ENCODE measurements at places on chromosomes 13 and 19. TPM values are rescaled to one million over a fixed set of nuclear protein-coding genes. Genes with fewer than 3 reads are reported as not detected.

The SHC2 gene
- 13.9 TPM for total RNA-seq

The CRX gene
- total RNA-seq, result not detected

The SWSAP1 gene
- 1.3 TPM for total RNA-seq

The ZNF112 gene
- 8.9 TPM for total RNA-seq

The PDE4C gene
- total RNA-seq, result 3.3 TPM

- H3K27ac ChIP-seq, result no peak overlapping the region
- H3K4me3 ChIP-seq, result no peak overlapping the region
- no peaks in the 10 kb centered on the region for H3K36me3 ChIP-seq
- no peaks in the 10 kb centered on the region for H3K27me3 ChIP-seq
- no peaks in the 10 kb centered on the region for H3K4me1 ChIP-seq
- DNase-seq, result no peak
Measured at GRCh38 chr13:46487748-46488147, 65.2 kb upstream of the LRCH1 start.

- no peak overlapping the region for H3K27ac ChIP-seq
- H3K27me3 ChIP-seq, result peaks cover 20% of the 10 kb centered on the region
- H3K36me3 ChIP-seq, result peaks cover 8% of the 10 kb centered on the region
- peak overlapping the region; percentile 21 for H3K4me3 ChIP-seq
- DNase-seq, result no peak
Measured at GRCh38 chr19:49890349-49891311, 6.1 kb downstream of the IL4I1 start.

DNA sequence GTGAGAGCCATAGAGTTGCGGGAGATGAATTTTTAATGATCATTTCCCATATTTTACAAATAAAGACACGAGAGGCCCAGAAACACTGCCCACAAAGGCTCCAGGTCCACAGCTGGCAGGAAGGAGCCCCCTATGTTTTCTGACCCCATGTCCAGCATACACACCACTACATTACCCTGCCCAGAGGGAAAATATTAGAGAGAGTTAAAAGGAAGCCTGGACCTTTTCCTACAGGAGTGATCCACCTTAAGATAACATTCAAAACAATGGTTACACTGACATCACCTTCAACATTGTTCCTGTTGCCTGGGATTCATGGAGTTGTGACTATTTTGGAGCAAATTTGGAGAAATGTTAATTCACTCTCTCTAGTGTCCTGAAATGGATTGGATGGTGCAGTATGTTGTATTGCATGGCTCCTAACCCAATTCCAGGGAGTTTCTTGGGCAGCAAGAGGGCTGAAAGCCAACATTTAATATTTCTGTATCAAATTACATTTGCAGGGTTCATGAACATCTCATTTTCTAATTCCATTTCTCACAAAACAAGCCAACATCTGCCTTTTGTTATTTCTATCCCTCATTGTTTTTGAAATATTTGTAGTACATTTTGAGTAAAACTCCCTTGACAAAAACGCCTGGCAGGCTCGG lies 172.5 kb downstream of the DLEU7 start:
- no peaks in the 10 kb centered on the region for H3K36me3 ChIP-seq
- no peak overlapping the region for H3K4me3 ChIP-seq
- no peak for DNase-seq
- H3K27ac ChIP-seq, result peak overlapping the region; percentile 37
- no peaks in the 10 kb centered on the region for H3K27me3 ChIP-seq

DNA sequence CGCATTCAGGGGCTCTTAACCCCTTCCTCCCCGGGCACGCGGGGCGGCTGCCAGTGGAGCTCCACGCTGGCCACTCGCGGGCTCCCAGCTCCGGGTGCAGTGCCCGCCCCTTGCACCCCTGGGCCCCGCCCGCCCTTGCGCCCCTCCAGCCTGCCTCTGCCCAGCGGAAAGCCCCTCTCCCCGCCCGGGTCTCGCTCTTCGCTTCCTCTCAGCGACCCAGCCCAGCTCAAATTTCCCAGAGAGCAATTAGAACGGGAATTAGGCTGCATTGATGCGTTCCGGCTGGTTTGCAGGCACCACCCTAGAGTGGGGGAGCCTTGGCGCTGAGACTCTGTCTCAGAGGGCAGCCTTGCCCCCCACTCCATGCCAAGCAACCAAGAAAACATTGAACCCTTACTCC lies 1.8 kb upstream of the GSX1 start:
- H3K27ac ChIP-seq, result no peak overlapping the region
- H3K27me3 ChIP-seq, result peaks cover 84% of the 10 kb centered on the region
- no peak for DNase-seq

DNA sequence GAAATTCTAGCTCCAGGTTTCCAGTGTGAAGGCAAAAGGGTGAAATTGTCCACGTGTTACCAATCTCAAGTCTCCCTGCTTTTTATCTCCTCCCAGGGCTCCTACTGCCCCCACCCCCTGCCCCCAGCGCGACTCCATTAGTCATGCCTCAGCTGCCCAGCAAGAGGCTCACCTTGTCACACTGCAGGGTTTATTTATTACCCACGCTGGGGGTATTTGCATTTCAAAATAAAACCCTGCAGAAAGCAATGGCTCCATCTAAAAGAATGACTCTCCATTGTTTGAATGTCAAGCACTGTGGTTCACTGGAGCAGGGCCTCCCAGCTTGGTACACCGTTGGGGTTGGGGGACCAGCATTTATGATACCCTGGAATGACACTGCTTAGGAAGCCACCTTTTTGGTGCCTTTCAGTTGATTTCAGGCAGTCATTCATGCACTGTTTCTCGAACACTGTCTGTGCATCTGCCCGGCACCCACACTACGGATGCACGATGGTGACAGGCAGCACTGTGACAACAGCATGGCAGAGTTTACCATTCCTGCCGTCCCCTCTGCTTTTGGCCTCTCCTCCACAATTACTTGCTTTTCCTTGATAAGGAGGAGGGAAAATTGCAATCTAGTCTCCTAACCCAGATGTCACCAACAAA lies 9.9 kb upstream of the POP4 start:
- no peaks in the 10 kb centered on the region for H3K4me1 ChIP-seq
- no peak overlapping the region for H3K27ac ChIP-seq
- no peak overlapping the region for H3K4me3 ChIP-seq

DNA sequence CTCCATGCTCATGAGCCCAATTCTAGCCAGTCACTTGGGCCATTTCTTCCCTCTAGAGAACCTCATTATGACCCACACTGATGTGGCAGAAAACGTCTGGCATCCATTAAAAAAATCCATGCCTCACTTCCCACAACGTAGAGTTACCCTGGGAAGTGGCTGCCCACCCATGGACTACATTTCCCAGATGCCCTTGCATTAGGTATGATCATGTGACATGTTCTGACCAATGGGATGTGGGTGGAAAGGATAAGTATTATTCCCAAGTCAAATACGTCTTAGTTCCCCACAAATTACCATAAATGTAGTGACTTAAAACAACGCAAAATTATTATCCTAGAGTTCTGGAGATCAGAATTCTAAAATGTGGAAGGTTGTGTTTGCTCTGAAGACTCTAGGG lies 47.9 kb upstream of the ZNRF4 start:
- no peak overlapping the region for H3K27ac ChIP-seq
- no peaks in the 10 kb centered on the region for H3K36me3 ChIP-seq

The SELENOV gene
- total RNA-seq, result 0.13 TPM

- no peak overlapping the region for H3K27ac ChIP-seq
- H3K36me3 ChIP-seq, result no peaks in the 10 kb centered on the region
- H3K4me1 ChIP-seq, result no peaks in the 10 kb centered on the region
- H3K4me3 ChIP-seq, result no peak overlapping the region
Measured at GRCh38 chr13:101944521-101944920, 457.3 kb downstream of the FGF14 start.

DNA sequence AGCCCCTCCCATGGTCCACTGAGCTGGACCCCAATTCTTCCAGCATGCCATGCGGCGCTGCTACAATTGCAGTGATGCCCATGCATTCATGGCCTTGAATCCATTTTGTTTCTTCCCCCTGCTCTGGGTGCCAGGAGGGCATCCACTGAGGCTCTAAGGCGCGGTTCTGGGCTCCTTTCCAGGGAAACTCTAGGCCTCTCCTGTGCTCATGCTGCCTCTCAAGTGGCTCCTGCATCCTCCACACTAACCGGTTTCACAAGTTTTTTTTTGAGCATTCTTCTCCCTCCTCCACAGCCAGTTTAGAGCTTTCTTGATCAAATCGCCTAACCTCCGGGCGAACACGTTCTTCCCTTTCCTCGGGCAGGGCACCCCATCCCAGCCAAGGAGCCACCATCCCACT lies 69.1 kb upstream of the FLT1 start:
- DNase-seq, result no peak
- no peaks in the 10 kb centered on the region for H3K36me3 ChIP-seq
- H3K4me1 ChIP-seq, result peaks cover 11% of the 10 kb centered on the region
- H3K4me3 ChIP-seq, result no peak overlapping the region

The CPAMD8 gene
- 3.2 TPM for total RNA-seq

The CEACAM7 gene
- not detected for total RNA-seq

The ACP7 gene
- total RNA-seq, result 0.09 TPM

- peak overlapping the region; percentile 91 for H3K27ac ChIP-seq
- H3K4me3 ChIP-seq, result peak overlapping the region; percentile 95
- H3K36me3 ChIP-seq, result peaks cover 3% of the 10 kb centered on the region
- H3K27me3 ChIP-seq, result no peaks in the 10 kb centered on the region
Measured at GRCh38 chr19:49149652-49150105, 5.5 kb downstream of the HRC start.

GRCh38 chr13:78430166-78430791 lies 173.1 kb downstream of the POU4F1 start:
- H3K27me3 ChIP-seq, result no peaks in the 10 kb centered on the region
- H3K4me1 ChIP-seq, result no peaks in the 10 kb centered on the region
- DNase-seq, result no peak
- H3K4me3 ChIP-seq, result no peak overlapping the region
- H3K36me3 ChIP-seq, result no peaks in the 10 kb centered on the region
- H3K27ac ChIP-seq, result no peak overlapping the region

The PPM1N gene
- total RNA-seq, result 0.18 TPM

GRCh38 chr19:10113964-10114650 lies 2.6 kb downstream of the P2RY11 start:
- H3K4me1 ChIP-seq, result peaks cover 13% of the 10 kb centered on the region
- H3K27ac ChIP-seq, result no peak overlapping the region

The ICAM4 gene
- 0.35 TPM for total RNA-seq

- no peaks in the 10 kb centered on the region for H3K36me3 ChIP-seq
- DNase-seq, result peak; percentile 7
- no peak overlapping the region for H3K4me3 ChIP-seq
- H3K4me1 ChIP-seq, result no peaks in the 10 kb centered on the region
- H3K27me3 ChIP-seq, result no peaks in the 10 kb centered on the region
- H3K27ac ChIP-seq, result no peak overlapping the region
Measured at GRCh38 chr13:84865783-84866221, 933.4 kb downstream of the SLITRK6 start.

Measured in muscle of leg (tissue), 16 donors.